ENCODE measurements at places on chromosomes 13 and 19.

GRCh38 chr13:97020689-97021240 lies 26.5 kb upstream of the OXGR1 start:
- no peak for DNase-seq

- no peak for DNase-seq
Measured at GRCh38 chr13:98147521-98147920, 4.6 kb downstream of the FARP1 start.

DNA sequence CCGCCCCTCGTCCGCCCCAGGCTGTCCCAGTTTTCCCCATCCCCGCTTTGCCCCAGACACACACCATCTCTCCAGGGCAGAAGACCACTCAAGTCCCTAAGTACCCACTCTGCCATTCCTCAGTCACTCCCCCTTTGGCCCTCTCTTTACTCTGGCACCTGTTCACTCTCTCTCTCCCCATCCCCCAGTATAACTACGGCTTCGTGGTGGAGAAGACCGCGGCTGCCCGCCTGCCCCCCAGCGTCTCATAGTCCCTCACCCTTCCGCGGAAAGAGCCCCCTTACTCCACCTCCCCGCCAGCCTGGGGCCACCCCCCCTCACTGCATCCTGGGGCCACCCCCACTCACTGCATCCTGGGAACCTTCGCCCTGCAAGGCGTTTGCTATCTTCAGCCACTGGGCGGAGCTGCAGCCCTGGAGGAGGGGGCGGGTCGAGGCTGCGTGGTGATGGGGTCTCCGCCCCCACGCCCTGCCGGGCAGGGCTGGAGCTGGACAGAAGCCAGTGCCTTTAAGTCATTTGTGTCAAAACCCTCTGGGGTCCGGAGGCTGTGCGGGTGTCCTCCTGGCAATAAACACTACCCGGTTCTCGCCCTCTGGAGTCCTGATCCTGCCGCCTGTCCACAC lies 5.0 kb downstream of the MVB12A start:
- no peak for DNase-seq

DNA sequence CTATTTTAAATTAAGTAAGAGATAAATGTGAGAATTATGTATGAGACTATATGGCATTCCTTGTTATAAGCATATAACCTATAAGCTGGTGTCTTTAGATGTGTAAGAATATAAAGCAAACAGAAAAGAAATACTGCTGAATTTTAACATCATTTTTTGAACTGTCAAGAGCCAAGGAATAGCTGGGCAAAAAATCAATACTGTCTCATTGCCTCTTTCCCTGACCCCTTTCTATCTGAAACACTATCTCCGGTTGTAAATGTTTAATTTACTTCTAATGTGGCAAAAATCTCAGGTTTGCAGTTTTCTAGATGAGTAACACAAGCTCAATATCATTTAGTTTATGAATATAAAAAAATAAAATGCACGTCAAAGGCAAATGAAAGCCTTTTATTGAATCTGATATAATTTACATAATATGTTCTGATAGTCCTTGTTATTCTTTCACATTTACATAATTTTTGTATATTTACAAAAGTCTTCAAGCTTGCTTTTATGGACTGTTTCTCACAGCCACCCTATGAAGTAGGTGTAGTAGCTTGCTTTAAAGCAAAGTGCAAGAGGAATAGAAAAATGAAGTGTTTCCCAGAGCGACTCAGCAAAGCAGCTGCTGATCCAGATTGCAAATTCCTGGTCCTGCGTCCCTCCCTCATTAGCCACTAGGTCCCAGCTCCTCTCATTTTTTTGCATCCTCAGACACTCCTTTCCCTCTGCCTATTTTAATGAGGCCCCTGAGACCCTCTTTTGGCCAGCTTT lies 188.2 kb upstream of the RFC3 start:
- DNase-seq, result no peak

DNA sequence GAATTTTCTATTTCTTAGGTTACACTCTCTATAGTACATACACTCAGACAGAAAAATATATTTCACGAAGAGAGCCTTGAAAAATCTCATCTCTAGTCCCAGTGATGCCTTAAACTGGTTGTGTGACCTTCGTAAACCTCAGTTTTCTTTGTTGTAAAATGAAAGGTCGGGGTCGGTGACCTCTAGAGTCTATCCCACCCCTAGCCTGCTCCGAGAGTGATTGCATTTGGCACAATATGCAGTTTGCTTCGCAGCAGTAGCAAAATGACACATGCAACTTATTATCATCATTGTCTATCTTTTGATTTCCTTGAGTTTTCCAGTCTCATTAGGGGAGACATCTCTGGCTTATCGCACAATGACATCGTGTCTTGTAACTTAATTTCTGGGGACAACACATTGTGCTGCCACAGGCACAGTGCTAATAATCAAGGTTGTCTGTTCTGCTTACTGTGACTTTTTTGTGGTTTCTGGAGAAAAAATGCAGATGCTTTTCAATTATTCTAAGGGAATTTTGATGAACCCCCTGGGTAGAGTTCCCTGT lies 115.0 kb downstream of the GGACT start:
- DNase-seq, result no peak

DNA sequence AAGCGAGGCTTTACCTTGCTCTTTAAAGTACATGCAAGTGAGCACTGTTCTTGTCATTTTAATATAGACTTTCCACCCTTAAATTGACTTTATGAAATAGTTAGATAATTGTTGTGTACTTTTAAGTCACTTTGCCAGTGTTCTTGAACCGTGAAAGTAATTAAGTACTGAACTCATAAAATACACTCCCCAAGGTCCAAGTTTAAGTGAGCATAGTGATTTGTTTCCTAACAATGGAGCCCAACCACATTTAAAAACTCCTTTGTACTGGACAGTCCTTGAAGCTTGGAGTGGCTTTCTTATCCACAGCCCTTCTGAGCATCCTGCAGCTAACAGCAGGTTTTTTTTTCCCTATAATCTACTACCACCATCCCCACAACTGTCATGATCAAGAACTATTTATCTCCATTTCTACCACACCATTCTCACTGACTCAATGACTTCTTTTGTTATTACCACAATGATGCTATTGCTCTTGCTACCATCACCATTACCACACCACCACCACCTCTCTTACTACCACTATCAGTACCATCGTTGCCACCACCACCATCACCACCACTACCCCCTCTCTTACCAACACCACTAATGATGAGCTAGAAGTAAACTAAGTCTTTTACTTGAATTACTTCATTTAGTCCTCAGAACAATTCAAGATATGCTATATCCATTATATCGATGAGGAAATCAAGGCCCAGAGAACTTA lies 452.6 kb downstream of the DIAPH3 start:
- no peak for DNase-seq

- no peak for DNase-seq
Measured at GRCh38 chr19:7516333-7516732, 430 bp downstream of the ZNF358 start.

Data from CD4-positive, alpha-beta T cell treated with Interleukin-1 beta for 1 hour (primary cell).